HEK293T (cell line): ENCODE measurements at places on chromosomes 4 and X.
A peak's percentile ranks its signal among the peaks of the same experiment; 100 is the strongest.

GRCh38 chrX:129318375-129318774 lies 204.9 kb downstream of the SMARCA1 start:
- peak; percentile 18 for DNase-seq

GRCh38 chr4:70996018-70996360 lies 2.5 kb downstream of the DCK start:
- no peak for DNase-seq

- no peak for DNase-seq
Observed at GRCh38 chrX:56796641-56797395, 67.8 kb downstream of the NBDY start.

GRCh38 chr4:168293386-168293975 lies 25.1 kb downstream of the DDX60 start:
- DNase-seq, result no peak

- no peak for DNase-seq
Observed at GRCh38 chr4:121112530-121112929, 40.2 kb upstream of the NDNF start.

DNA sequence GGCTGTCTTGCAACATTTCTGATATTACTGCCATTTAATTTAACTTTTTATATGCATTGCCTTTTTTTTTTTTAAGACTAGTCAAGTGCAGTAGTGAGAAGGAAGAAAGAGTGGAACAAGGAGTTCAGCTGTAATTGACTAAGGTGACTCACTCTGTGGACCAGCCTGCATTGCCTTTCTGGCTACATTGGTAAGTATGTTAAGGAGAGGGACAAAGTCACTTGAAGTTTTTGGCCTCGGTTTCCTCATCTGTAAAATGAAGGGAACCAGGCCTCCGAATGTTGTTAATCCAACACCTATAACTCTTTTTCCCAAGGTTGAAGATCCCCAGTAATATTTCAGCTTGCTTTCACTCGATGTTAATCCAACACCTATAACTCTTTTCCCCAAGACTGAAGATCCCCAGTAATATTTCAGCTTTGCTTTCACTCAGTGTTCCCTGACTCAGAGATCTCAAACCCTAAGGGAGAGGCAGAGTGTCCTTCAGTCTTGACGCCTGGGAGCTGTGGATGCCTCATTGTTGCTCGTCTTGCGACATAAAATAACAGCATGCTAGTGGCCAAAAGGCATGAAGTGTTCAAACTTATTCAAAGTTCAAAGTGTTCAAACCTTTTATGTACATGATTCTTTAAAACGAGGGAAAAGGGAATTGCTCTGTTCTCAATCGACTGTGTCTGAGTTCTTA lies 102.0 kb downstream of the SORBS2 start:
- DNase-seq, result no peak

- no peak for DNase-seq
Observed at GRCh38 chrX:107227780-107228485, 21.5 kb downstream of the DNAAF6 start.

DNA sequence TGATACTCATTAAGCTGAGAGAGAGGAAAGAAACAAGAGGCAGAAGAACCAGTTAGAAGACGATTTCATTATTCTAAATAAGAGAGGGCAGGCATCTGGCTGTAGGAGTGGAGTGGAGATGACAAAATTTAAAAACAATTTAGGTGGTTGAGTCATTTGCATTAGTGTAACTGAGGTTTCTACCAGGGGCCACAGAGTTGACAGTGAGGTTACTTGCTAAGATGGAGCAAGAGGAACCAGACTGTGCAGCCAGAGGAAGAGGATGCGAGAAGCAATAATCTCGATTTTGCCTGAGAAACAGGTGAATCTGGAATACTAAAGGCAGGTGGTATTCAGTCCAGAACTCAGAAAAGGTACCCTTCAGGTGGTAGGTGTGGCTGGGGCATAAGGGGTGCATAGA lies 491.9 kb downstream of the MID1IP1 start:
- DNase-seq, result no peak

- DNase-seq, result no peak
Observed at GRCh38 chrX:135393051-135393450, 28.7 kb upstream of the SMIM10L2A start.

GRCh38 chr4:80367737-80368136 lies 32.2 kb downstream of the CFAP299 start:
- no peak for DNase-seq

DNA sequence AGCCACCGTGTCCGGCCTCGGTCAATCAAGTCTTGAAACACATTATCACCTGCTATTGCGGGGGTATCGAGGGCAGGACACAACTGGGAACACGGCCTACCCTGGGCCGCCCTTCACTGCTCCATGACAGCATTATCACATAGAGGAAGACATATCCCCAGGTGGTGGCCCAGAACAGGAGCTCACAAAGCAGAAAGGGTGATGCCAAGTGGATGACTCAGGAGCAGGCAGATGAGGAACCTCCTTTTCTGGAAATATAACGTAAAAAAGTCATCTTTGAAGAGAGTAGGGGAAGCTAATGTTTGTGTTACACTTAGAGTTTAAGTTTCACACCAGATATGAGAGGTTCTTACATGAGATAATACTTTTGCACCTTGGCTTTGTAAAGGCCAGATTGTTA lies 5.3 kb upstream of the SUPT20HL1 start:
- no peak for DNase-seq

DNA sequence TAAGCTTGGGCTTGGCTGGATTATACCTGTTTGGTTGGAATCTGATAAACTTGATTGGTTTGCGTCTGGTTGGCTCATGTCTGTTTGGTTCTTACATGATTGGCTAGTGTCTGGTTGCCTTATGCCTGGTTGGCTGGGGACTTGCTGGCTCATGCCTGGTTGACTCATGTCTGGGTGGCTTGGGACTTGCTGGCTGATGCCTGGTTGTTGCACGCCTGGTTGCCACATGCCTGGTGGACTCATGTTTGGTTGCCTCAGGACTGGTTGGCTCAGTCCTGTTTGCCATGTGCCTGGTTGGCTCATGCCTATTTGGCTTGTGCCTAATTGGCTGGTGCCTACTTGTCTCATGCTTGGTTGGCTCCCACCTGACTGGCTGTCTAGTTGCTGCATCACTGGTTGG lies 104.5 kb downstream of the APOOL start:
- DNase-seq, result no peak

GRCh38 chrX:65987811-65988210 lies 52.1 kb downstream of the VSIG4 start:
- no peak for DNase-seq

DNA sequence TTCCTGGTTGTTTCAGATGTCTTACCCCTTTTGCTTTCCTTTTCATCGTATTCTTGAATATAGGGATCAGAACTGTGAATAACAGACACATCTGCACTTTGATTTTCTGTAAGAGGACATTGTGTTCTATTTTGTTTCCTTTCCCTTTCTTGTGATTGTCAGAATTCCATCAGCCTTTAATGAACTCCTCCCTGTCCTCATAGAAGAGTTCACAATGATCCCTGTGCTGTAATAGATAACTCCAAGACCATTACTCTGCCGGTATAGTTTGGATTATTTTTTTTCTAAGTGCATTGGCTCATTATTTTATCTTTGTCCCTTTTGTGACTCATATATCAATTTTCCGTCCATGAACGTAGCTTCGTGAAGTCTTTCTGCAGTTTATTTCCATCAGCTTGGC lies 59.7 kb upstream of the PRDM8 start:
- no peak for DNase-seq

- peak; percentile 38 for DNase-seq
Observed at GRCh38 chrX:105260291-105261043, 40.0 kb upstream of the TEX13A start.

DNA sequence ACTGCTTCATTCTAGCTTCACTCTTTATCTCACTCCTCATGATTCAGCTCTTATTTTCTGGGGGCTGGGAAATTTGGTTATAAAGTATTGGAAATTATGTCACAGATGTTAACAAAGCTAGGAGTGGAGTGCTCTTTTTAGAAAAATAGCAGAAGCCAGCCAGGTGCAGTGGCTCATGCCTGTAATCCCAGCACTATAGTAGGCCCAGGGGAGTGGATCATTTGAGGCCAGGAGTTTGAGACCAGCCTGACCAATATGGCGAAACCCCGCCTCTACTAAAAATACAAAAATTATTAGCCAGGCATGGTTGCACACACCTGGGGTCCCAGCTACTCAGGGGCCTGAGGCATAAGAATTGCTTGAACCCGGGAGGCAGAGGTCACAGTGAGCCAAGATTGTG lies 97.2 kb upstream of the GUCY1A1 start:
- DNase-seq, result no peak

DNA sequence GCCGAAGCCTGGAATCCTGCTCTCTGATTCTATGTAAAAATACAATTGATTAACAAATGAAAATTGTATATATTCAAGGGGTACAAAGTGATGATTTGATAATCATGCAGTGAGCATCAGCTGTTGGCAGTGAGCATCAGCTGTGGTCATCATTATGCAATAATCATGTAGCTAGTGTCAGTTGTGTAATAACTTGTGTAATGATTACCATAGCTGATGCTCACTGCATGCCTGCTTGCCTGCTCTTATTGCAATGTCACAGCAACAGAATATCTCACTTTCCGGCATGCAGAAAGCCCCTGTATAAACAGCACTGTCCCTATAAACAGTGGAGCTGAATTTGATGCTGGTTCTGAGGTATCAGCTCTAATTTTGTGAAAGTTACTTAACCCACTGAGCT lies 46.8 kb downstream of the SULT1B1 start:
- DNase-seq, result no peak

GRCh38 chrX:134013092-134013497 lies 27.7 kb upstream of the GPC3 start:
- DNase-seq, result no peak

- no peak for DNase-seq
Observed at GRCh38 chr4:26325191-26325590, 4.4 kb downstream of the RBPJ start.

DNA sequence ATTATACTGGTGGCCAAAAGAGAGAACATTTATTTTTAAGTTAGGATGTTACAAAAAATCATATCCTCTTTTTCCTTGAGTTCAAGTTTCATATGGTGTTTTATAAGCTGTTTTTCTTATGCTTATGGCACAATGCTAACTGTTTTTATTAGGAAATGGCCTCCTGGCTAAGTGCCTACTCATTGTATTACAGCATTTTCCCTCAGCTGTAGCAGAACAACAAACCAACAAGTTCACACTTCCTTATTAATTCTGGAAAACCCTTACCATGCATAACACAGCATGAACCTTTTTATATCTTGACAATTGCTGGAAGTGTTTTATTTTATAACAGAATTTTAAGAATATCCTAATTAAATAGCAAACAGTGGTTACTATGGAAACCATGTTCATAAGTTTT lies 165.8 kb downstream of the GASK1B start:
- DNase-seq, result no peak

DNA sequence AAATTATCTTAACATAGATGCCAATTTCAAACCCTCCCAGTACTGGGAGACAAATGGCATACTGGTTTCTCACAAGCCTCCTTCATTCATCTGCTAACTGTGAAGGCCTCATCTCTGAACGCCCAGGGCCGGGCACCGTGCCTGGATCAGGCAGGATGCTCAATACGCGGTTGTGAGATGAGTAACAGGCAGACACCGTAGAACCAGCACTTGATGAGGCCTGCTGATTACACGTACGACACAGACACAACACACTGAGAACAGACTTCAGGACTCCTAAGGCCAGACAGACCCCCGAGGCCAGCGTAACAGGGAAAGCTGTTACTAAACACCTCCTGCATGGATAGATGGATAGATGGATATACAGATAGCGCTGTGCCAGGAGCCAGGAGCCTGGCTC lies 154.6 kb downstream of the AFAP1 start:
- no peak for DNase-seq

DNA sequence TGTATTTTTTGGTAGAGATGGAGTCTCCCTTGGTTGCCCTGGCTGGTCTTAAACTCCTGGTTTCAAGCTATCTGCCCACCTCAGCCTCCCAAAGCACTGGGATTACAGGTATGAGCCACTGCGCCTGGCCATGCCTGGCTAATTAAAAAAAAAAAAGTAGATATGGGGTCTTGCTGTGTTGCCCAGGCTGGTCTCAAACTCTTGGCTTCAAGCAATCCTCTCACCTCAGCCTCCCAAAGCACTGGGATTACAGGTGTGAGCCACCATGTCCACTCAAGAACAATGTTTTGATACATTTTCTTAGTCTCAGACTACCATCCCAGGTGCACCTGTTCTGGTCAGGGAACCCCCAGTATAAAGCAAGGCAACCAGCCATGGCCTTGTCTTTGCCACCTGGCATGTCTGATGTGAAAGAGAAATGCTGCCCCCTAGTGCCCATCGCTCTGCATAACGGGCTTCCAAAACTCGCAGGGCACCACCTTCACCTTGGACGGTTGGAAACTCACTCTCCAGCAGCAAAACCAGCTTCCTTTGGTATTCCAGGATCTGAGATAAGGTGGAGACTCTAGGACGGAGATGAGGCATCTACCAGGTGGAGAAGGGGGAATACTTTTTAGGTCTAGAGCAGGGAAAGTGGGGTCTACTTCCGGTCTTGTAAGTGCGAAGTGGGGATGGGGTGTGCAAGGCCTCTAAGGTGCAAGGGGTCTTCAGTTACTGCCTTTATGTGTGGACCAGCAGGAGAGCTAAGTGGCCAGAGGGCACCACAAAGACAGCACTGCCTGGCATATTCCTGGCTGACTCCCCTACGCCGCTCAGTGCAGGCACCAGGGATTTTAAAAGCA lies 47.7 kb upstream of the AFAP1 start:
- DNase-seq, result peak; percentile 80

DNA sequence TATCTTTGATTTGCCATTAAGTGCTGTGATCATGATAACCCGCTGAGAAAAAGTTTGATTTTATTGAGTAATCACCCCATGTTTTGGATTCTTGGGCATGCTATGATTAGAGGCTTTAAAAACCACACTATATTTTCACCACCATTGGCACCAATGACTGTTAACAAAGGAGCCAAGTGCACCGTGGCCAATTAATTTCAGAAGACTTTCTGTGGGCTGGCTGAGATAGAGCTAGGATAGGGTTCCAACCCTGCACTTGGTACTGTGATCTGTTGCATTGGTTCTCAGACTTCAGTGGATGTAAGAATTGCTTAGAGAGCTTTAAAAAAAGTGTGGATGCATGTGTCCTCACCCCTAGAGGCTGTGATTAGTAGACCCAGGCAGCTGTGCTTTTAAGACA lies 32.4 kb downstream of the OCRL start:
- DNase-seq, result no peak

DNA sequence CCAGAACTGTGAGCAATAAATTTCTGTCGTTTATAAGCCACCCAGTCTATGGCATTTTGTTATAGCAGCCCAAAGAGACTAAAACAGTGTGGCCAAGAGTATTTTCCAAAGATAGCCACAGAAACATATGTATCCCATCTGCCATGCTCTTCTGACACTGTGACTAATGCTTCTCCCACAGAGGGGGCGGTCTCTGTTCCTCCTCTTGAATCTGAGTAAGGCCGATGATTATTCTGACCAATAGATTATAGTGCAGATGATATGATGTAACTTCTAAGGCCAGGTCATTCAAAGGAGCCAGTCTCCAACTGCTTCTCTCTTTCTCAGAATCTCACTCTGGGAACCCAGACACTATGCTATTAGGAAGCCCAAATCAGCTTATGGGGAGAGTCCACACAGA lies 570.7 kb downstream of the BCOR start:
- DNase-seq, result no peak

DNA sequence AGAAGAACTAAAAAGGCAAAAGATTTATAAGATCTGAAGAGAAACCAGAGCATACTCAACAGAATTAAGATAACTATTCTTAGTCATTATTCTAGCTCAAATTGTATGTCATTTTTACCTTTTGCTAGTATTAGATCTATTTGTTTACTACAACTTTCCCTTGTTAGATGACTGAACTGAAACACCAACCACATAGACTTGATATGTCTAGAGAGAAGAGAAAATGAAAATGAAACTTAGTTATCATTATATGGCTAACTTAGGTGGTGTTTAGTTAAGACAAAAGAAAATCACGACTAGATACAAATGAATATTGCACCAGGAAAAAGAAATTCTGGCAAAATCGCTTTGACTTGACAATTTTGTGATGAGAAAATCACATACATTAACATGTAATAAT lies 690.8 kb downstream of the PCDH18 start:
- DNase-seq, result no peak
